Posterior cingulate gyrus (tissue), 11 donors: ENCODE measurements at places on chromosomes 11 and 22.

- DNase-seq: no peak
Observed at GRCh38 chr22:23373601-23374000, 193.3 kb downstream of the BCR start.

- DNase-seq: no peak
Observed at GRCh38 chr22:38215156-38216038, 13.6 kb downstream of the MAFF start.

DNA sequence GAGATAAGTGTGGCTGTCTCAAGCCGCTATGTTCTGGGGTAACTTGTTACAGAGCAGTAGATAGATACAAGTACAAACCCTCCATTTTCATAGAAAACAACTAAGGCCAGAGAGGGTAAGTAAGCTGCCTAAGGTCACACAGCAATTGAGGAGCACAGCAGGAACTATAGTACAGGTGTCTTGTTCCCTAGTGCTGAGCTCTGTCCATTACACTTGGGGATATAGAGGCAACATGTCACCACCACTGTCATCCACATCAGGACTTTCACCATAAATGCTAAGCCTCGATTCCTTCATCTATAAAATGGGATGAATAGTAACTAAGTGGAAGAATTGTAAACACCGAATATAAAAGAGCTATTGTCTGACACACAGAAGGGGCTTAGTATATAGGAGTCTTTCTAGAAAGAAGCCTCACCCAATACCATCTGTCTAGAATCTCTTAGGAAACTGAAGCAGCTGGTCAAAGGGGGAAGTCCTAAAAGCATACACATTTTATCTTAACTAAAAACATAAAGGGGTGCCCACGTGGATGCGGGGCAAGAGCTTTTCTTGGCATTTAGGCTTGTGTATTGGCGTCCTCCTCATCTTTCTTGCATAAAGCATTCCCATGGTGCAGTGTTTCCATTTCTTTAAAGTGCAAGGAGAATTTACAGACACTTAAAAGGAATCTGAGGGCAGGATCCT is 93.8 kb upstream of the ALX4 start:
- no peak for DNase-seq

- peak; percentile 97 for DNase-seq
Observed at GRCh38 chr11:64246871-64247728, at the start of gene PPP1R14B. PPP1R14B (minus strand) TSS chr11:64246943; CDS start chr11:64246673, 270 bp downstream.

- DNase-seq: peak; percentile 84
Observed at GRCh38 chr11:35811783-35812182, 132.1 kb upstream of the LDLRAD3 start.

DNA sequence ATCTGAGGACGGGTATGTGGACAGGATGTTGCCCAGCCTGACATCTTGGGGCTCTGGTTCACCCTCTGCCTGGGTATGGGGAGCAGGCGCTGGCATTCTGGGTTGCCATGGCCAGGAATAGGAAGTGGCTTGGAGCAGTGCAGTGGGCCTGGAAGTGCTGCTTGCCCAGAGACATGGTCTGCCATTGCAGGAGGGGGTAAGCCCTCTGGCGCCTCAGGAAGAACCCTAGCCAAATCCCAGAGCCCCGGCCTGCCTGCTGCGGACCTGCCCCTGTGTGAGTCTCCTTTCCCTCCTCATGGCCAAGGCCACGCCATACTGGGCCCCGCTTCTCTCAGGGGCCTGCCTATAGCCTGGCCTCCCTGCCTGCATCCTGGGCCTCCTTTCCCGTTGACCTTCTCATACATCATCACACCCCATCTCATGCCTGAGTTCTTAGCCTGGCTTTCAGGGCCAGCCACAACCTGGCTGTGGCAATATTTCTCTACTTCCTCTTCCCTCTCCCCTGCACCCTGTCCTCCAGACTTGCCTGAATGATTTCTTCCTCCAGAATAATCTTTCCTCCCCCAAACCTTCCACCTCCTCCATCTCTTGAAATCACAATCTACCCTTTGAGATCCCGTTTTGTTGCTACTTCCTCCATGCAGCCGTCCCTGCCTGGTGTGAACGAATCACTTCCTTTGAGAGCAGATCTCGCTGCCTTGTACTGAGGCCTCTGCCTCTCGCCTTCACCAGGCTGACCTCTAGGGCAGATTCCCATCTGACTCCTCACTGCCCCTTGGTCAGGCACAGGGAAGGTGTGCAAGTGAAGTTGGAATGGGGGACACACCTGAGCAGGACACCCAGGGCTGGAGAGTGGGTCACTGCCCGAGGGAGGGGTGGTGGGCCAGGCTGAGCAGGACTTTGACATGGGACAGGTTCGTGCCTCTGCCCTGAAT is 5.2 kb downstream of the CAPN5 start:
- no peak for DNase-seq

DNA sequence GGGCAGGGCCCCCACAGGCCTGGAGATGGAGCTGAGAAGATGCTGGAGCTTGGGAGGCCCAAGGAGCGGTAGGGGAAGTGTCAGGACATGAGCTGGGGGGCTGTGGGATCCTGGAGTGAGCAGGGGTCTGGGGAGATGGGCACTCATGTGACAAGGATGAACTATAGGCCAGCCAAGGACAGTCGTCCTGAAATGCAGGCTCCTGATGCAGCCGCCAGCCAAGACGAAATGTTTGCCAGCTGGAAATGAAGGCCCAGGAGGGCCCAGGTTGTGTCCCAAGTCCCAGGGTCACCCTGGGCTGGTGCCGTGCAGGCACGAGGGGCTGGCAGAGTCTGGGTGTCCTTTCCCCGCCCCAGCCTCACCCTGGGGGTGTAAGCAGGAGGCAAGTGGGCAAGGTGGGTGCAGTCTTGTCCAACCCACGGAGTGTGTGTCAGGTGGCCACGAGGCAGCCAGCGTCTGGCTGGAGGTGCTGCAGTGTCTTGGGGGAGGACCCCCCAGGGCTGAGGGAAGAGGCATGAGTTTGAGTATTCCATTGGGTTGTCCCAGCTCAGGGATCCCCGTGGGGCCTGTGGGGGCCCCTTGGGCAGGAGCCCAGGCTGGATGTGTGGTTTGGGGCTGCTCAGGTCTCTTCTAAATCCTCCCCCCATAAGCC is 21.4 kb downstream of the MRGPRG start:
- DNase-seq: no peak

- no peak for DNase-seq
Observed at GRCh38 chr11:111598148-111598547, 4.1 kb upstream of the SIK2 start.

DNA sequence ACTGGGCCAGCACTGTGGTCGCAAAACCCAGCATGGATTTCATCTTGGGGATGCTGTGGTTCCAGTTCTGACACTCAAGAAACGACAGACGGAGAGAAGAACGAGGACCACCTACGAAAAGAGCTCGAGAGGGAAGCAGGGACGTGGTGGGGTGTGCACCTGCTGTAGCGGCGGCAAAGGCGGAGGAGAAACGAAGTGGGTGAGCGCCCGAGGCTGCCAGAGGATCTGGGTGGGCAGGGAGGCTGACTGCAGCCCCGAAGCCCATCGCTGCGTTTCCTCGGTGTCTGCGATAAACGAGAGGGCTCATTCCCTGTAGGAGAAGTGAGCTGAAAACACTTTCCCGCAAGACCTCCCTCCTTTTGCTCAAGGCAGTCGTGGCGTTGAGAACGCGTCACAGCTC is 246.1 kb downstream of the OR4C45 start:
- DNase-seq: no peak

DNA sequence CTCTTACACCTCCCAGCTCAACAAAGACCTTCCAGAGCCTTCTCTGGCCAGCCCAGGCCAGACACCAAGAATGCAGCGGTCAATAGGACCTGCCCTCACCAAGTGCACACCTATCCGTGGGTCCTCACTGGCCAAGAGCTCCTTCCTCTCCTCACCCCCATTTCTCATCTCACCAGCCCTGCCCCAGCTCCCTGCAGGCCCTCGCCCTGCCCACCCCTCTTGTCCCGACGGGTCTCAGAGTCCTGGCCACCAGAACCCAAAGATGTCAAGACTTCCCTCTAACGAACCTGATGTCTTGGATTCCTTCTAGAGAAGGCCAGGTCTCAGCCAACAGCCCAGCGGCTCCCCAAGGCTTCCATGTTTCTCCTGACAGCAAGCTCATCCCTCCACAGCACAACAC is 43.6 kb downstream of the IGF2 start:
- DNase-seq: peak; percentile 32

- DNase-seq: no peak
Observed at GRCh38 chr22:46007848-46008261, 30.9 kb upstream of the WNT7B start.

DNA sequence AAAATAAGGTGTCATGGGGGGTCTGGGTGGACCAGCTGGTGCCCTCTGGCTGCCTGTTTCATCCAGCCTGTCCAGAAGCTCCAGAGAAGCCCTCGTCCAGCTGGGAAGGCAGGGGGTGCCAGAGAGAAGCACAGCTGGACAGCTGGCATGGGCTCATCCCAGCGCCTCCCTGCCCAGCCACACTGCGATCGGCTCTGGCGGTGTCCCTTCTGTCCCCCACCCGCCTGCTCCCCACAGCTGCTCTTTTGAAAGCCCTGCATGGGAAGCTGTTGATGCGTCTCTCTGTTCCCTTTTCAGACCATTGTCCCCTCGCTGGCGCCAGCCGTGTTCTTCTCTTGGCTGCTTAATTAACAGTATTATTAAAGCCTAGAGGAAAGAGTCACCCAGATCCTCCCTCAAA is 86.5 kb downstream of the MN1 start:
- DNase-seq: peak; percentile 79

DNA sequence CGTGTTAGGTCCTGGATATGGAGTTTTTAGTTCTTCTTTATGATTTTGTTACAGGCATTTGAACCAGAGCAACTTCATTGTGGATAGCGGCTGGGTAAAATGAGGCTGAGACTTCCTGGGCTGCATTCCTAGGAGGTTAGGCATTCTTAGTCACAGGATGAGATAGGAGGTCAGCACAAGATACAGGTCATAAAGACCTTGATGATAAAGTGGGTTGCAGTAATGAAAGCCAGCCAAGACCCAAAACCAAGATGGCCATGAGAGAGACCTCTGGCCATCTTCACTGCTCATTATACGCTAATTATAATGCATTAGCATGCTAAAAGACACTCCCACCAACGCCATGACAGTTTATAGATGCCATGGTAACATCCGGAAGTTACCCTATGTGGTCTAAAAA is 23.4 kb upstream of the CLMP start:
- no peak for DNase-seq

- DNase-seq: peak; percentile 91
Observed at GRCh38 chr11:110463153-110463552, 33.4 kb downstream of the FDX1 start.
